Stimulated activated CD4-positive, alpha-beta T cell treated with anti-CD3 and anti-CD28 coated beads, Interleukin-1b, Interleukin-23, amount 100 ng/mL, for 4 hours (primary cell): ENCODE measurements at places on chromosomes 5 and 9.

DNA sequence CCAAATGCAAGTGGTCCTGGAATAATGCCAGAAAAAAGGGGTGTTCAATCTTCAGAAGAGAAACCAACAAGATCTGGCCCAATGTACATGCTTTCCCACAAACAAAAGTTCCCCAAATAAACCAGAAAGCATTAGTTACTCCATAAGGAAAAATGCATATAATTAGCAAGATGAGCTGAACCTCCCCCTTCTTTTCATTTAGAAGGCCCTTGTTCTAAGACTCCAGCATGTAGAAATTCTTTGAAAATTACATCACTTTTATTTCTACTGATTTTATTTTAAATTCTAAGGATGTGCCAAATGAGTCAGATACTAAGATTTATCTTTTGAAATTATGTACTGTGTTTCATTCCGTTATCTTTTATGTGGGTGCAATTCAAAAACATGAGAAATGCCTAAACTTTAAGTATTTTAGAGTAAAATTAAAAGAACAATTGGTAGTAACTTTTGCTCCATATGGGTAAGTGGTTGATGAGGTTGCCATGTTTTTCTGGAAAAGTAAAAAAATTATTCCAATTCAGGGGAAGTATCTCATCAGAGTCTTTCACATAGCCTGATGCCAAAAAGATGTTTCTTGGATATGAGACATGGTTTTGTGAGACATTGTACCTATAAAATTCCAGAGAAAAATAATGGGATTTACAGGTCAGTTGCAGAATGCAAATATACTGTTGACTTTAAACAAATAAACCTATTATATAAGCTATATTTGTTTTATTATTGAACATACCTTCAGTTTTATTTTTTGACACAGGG is 106.5 kb upstream of the CCDC112 start:
- DNase-seq, result no peak

DNA sequence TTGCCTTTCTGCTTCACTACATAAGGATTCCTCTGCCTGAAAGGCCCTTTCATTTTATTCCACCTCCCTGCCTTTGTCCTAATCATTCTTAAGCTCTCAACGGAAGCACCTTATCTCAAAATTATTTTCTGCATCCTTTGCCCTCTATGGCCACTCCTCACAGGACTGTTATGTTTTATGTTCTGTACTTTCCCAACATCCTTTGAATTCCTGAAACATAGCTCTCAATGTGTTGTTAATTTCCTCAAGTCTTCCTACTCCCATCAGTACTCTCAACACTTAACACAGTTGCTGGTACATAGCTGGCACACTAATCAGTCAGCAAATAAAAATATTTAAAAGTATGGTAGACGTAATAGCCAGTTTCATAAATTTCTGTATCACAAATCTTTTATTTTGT is 193.0 kb downstream of the RFX3 start:
- DNase-seq, result no peak

DNA sequence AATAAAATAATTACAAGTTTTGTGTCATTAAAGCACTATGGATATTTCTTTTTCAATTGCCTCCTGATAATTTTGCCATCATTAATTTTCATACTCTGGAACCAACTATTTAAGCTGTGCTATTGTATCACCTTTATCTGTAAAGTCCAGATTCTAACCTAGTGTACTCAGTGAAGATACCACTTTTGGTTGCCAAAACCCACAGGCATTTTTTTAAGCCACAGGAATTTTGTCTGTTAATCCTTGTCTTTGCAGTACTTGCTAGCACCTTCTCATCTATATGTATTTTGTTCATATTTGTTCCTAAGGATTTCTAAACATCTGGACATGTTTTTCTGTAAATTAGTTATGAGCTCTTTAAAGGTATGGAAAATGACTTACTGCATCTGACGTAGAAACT is 481.4 kb upstream of the DAB2 start:
- DNase-seq, result no peak

DNA sequence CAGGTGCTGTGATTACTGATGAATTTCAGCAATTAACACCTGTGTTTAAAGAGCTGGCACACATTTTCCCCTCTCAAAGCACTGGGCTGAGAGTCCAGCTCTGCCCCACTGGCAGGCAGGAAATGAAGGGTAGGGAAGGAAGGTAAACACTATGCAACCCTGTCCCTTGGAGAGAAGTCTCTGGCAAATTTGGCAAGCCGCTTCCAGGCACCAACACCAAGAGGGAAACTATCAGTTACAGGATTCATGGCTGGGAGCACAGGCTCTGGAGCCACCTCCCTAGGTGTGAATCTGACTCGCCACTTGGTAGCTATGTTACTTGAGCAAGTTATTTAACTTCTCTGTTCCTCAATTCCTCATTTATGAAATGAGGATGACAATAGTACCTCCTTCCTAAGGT is 3.3 kb downstream of the ANKS6 start:
- no peak for DNase-seq

GRCh38 chr9:98790842-98791607 is 5.3 kb downstream of the ANKS6 start:
- DNase-seq, result no peak
